Stimulated activated CD4-positive, alpha-beta T cell treated with anti-CD3 and anti-CD28 coated beads, Interleukin-15, amount 100 ng/mL, for 48 hours (primary cell): ENCODE measurements at places on chromosomes 6 and 20.

- no peak for DNase-seq
These were observed 232.5 kb downstream of the RFPL4B start for GRCh38 chr6:112579601-112580000.

GRCh38 chr20:37202267-37202943, 23.1 kb upstream of the MROH8 start:
- DNase-seq, result no peak

DNA sequence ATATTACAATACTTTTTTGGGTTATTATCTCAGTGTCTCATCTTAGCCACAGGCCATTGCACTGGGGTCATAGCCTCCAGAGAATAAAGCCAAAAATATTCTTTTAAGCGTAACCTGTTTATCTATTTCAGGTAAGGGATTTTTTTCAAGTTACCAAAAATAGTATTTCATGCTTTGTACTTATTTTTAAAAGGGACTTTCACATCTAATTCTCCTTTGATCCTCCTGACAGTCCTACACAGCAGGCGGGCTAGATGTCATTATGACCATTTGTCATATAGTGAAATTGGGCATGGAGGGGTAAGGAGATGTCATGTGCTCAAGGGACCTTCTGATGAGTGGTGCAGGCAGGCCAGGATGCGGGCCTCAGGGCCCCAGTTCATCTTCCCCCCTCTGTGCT, 68.9 kb downstream of the TBC1D7 start:
- no peak for DNase-seq

GRCh38 chr6:170230520-170231292, 60.2 kb downstream of the DLL1 start:
- DNase-seq, result no peak

DNA sequence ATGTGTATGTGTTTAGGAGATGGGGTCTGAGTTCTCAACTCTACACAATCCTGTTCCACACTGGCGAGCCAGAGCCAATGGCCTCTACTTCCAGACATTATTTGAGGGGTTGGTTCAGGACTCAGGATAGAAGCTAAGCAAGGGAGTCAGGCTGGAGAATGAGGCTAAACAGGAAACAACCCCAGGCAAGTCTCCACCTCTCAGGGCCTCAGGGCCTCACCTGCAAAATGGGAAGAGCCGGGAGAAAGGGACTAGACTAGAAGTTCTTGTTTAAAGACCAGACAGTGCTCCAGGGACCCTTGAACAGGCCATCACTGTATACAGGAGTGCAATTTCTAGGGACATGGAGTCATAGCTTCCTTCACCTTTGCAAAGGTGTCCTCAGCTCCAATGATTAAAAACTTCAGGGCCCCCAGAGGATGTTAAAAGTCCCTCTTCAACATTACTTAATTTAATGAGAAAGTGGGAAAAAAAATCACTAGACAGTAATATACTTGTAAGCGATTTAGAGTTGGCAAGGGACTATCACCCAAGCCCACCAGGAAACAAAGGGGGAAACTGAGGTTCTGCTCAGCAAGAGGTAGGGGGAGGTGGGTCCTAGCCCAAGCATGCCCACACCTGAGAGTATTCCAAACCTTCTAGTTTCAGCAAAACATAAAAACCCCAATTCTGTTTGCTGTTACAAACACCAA, 41.7 kb downstream of the ZMYND8 start:
- no peak for DNase-seq

GRCh38 chr20:532530-532929, 11.1 kb downstream of the CSNK2A1 start:
- no peak for DNase-seq

DNA sequence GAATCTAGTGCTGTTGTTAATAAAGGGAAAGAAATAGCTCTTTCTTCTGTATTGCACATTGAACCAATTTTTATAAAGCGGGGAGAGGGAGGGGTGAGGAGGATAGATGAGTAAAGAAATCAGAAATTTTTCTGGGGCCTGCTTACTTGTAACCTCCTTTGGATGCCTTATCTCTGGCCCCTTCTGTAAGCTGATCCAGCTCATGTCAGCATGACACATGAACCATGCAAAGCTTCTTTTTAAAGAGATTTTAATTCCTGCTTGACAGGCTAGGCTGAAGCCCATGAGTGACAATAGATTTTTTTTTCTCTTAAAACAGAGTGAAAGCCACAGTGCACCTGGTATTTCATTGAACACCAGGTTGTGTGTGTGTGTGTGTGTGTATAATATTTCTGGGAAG, 325.3 kb downstream of the PRL start:
- no peak for DNase-seq

- no peak for DNase-seq
These were observed 19.4 kb upstream of the EIF2S2 start for GRCh38 chr20:34131491-34131890.

GRCh38 chr6:149065658-149066556, 251.6 kb upstream of the TAB2 start:
- no peak for DNase-seq

- no peak for DNase-seq
These were observed 170.1 kb upstream of the LAMP5 start for GRCh38 chr20:9344083-9344920.

- DNase-seq, result no peak
These were observed 172.5 kb downstream of the HS3ST5 start for GRCh38 chr6:114170372-114170771.

DNA sequence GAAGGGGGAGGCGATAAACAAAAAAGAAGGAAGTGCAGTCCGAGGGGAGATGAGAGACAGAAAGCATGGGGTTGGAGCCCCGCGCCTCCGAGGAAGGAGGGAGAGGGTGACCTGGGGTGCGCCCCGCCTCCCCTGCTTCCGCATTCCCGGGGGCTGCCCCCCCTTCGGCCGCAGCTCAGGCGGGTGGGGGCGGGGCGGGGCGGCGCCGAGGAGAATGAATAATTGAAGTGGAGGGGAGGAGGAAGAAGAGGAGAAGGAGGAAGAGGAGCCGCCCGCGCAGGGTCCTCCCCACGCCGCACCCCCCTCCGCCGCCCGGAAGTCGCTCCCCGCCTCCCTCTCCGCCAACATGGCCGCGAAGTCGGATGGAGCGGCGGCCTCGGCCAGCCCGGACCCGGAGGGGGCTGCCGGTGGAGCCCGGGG, at the start of gene XKR7:
XKR7 (plus strand) TSS at position 322 of the 420 bp plus-strand sequence; CDS start at position 347, 25 bp downstream.
- no peak for DNase-seq

- no peak for DNase-seq
These were observed 298.4 kb downstream of the TRDN start for GRCh38 chr6:123338394-123338793.

DNA sequence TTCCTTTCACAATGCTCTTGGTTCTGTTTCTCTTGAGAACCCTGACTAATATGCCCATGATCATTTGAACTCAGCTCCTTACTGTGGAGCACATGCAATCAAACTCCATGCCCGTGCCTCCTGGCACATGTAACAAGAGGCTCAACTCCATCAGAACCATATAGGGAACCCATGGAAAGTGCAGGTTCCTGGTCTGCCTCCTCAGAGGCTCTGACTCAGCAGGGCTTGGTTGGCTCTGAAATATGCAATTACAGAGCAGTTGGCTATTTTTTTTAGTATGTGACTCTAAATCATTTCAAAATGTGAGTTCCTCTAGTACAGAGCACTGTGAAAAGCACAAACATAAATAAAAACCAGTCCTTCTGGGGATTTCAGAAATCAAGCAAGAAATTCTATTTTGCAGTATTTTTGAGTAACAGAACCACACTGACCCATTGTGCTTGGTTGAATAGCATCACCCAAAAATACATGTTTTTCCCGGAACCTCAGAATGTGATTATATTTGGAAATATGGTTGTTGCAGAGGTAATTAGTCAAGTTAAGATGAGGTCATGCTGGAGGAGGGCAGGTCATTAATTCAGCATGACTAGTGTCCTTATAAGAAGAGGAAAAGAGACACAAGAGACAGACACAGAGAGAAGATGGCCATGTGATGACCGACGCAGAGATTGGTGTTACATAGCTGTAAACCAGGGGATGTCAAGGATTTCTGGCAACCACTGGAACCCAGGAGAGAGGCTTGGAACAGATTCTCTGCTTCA, 13.2 kb upstream of the MAP3K4 start:
- DNase-seq, result no peak

- no peak for DNase-seq
These were observed 96.2 kb downstream of the GRM4 start for GRCh38 chr6:34049395-34050342.

GRCh38 chr20:53859684-53860083, 210.7 kb downstream of the BCAS1 start:
- DNase-seq, result no peak

DNA sequence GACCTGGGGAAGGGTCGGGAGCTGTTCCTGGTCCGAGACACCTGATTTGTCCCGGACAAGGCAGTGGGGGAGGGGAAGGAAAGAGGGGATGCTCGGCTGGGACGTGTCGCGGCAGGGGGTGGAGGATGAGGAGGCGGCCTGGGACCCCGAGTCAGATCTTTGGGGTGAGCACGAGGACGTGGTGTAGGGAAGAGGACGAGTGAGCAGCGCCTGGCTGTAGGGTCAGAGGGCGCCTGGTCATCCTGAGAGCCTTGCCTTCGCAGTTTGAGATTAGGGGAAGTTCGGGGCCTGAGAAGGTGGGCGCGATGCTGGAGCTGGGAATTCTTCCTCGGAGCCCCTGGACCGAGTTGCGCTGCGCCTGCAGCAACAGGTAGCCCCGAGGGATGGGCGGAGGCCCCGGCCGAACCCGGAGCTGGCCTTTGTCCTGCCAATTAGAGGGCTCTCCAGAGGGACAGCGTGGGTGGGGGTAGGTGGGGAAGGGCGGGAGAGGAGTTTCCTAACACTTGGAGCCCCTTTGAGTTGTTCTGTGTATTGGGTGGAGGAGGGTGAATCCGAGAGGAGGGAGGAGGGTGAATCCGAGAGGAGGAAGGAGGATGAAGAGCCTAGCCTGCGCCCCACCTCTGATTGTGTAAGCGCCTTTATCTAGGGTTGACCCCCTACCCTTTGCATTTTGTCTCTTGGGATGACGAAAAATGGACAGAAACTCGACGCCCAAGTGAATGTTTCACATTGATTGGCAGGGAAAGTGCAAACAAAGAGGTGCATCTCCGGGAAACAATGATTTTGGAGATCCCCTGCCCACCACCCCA, 72.0 kb downstream of the SOX4 start:
- no peak for DNase-seq

DNA sequence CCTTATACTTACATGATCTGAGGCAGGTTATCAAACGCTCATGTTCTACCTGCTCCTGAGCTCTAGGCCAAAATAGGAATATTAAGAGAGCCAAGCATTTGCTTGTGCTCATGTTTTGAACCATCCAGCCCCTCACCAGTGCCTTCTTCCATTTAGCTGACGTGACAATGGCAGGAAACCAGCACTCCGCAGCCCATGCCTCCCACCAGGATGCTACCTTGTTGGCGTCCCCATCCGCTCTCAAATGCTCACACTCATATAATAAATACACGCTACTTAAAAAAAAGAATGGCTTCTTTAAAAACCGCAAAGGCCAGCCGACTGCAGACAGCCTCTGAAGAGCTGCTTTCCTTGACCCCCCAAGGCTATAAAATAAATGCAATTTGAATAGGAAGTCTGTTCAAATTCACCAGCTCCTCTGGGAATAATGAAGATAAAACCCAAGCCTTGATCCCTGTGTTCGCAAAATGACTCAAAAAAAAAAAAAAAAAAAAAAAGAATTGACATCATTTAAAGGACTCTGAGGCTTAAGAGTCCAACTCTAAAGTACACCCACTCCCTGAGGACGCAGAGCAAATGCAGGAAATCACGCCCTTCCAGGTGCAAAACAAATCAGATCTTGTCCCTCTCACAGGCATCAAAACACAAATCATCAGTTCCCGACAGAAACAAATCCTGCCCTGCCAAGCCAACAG, 29.0 kb downstream of the RNASET2 start:
- no peak for DNase-seq

GRCh38 chr20:3473944-3474343, 3.1 kb downstream of the ATRN start:
- DNase-seq, result no peak

DNA sequence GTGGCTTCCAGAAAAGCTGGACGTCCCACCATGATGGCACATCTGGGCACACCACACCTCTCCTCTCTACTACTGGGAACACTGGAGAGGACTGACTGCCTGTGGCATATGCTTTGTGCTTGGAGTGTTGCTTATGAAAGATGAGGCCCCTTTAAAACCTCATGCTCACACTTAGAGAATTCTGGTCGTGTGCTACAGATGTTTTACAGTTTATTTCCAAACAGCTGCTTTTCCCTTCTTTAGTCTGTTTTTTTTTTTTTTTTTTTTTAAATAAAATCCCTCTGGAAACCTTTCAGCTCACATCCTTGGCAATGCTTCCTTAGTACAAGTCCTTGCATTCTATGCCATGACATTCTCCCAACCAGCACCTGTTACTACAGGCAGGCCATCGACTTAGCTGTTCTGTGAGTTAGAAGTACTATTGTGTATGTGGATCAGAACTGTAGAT, 60.3 kb downstream of the BMP6 start:
- DNase-seq, result no peak

DNA sequence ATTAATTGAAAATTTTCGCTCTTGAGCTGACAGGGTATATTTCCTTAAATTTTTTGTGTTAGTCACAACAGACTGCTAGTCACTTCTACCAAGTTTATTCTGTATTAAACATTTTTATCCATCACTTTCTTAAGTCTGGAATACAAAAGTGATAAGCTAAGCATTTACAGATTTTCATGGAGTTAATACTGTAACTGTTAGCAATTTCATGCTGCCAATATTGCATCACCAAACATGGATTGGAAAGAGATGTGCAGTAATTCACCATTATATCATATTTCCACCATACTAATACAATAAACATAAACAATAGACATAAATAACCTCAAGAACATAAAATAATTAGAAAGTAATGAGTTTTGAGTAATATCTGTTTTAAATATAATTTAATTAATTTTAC, 854.0 kb upstream of the CITED2 start:
- DNase-seq, result no peak

GRCh38 chr6:135225911-135226310, 44.8 kb downstream of the MYB start:
- no peak for DNase-seq

DNA sequence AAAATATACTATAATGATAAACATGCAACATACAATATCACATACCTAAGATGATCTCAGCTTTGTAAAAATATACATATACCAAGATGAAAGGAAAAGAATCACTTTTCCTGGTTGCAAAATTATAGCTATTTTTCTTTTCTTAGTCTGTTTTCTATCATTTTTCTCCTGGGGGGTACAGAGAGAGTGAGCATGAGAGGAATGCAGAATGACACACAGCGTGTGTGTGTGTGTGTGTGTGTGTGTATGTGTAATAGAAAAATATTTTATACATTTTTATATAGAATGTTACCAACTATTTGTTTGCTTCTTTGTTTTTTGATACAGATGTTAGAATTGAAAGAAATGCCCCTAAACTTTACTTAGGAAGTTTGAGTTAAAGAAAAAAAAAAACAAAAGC, 64.3 kb downstream of the FAM83B start:
- no peak for DNase-seq

DNA sequence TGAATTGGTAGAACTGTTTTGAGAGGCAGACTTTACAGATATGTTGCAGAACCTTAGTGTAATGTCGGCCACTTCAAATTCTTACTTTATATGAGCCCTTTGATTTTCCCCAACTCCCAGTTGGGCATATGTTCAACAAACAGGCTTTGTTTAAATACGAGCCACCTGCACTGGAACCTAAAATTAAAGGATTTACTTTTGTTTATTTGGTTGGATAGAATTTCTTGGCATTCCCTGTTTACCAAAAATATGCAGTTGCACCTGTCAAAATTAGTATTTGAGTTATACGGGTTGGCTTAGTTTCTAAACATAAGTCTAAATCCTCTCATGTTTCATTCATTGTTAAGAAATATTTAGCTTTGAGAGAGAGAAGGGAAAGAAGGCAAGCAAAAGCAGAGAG, 2.4 kb upstream of the GLYATL3 start:
- DNase-seq, result no peak
